Activated CD4-positive, alpha-beta T cell treated with anti-CD3 and anti-CD28 coated beads, Interleukin-2, amount 50 U/mL, for 4 hours (primary cell): ENCODE measurements at places on chromosomes 1 and 21.

GRCh38 chr21:32929633-32930038 lies 96.1 kb upstream of the OLIG2 start:
- DNase-seq, result no peak

GRCh38 chr21:35476621-35477395 lies 427.7 kb upstream of the RUNX1 start:
- DNase-seq, result no peak

DNA sequence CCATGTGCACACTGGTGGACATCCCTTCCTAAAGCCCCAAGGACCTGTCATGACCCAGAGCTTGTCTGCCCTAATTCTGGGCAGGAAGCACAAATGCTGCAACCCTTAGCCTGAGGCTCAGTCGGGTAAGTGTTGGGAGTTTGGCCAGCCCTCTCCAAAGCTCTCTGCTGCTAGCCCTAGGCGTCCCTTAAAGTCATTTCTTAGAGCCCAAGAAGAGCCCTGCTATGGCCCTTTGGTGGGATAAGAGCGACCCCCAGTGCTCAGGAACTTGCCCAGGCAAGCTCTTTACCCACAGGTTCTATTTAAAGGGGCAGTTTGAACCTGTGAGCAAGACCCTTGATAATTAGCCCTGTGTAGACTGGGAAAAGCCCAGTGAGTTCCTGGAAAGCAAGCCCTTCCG lies 356.8 kb downstream of the RRAGC start:
- no peak for DNase-seq

GRCh38 chr1:245366886-245367285 lies 212.1 kb downstream of the KIF26B start:
- no peak for DNase-seq

GRCh38 chr1:108504447-108504846 lies 54.3 kb downstream of the NBPF6 start:
- DNase-seq, result no peak

GRCh38 chr1:12166834-12167492 lies at the start of gene TNFRSF1B:
TNFRSF1B (plus strand) TSS chr1:12166991; CDS start chr1:12167092, 101 bp downstream.
- DNase-seq, result peak; percentile 51

DNA sequence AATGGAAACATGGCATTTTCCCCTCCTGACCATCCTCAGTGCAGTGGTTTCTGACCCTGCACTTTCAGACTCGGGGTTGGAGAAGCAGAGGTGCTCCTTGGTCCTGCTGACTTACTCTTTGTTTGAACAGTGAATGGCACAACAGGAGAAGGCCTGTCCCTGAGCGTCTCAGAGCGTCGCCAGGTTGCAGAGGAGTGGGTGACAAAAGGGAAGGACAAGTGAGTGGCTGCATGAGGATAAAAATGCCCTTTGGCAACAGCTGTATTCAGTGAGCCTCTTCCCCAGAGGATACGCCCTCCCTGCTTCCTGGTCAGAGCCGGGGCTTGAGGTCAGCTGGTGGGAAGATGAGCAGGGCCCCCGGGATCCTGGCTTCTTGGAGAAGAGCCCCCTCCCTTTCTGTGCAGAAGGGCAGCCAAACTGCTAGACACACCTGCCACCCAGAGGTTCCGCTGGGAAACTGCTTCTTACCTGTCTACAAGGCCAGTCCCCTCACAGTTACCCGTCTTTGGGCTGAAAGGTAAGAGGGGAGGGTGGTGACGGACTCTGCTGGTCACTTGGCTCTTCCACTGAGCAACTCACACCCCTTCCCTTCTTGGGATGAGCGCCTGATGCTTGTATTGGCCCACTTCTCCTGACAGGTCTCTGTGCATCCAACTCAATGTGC lies 16.6 kb downstream of the NPL start:
- no peak for DNase-seq

GRCh38 chr1:99675994-99676393 lies 30.1 kb downstream of the PALMD start:
- DNase-seq, result no peak

- no peak for DNase-seq
These were observed 4.7 kb downstream of the FOXO6 start for GRCh38 chr1:41365772-41366454.

- DNase-seq, result no peak
These were observed 14.9 kb upstream of the PLCH2 start for GRCh38 chr1:2460996-2461751.

DNA sequence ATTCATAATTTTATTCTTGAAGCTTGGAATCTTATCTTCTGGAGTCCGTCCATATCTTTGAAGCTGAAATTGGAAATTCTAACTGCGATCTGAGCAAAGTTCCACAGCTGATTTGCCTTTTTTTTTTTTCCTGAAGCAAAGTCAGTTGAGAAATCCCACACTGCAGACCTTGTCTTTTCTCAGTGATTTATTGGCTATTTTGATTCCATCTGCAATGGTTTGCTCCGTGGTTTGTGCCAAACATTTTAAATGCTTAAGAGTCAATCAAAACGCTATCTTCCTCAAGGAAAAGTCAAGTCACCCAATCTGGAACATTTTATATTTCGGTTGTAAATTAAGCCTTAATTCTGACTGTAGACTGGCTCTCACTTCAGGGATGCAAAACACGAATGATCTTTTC lies 88.2 kb upstream of the GRIK1 start:
- no peak for DNase-seq

DNA sequence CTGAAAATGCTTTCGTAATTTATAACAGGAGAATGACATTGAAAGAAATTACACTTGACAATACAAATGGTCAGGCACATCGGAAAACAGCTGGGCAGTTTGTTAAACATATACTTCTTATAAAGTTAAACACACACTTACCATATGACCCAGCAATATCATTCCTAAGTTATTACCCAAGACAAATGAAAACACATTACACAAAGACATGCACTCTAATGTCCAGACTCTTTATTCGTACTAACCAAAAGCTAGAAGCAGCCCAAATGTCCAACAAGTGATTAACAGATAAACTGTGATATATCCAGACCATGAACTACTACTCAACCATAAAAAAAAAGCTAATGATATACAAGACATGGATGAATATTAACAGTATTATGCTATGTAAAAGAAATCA lies 8.5 kb downstream of the AKT3 start:
- DNase-seq, result no peak

DNA sequence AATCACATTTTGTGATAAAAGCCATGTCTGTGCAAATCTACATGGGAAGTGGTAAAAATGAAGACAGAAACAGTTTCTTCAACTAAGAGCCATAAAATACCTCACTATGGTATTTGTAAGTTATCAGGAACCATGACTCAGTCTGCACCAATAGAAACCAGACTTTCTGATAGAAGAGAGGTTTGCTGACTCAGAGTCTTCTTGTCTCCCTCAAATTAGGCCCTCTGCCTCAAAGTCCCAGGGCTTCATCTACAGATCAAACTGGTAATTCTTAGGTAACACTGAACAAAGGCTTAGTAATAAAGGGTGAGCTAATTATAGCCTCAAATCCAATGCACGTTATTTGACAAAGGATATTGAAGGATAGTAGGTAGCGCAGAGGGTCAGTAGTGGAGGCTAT lies 30.9 kb upstream of the SSX2IP start:
- no peak for DNase-seq

DNA sequence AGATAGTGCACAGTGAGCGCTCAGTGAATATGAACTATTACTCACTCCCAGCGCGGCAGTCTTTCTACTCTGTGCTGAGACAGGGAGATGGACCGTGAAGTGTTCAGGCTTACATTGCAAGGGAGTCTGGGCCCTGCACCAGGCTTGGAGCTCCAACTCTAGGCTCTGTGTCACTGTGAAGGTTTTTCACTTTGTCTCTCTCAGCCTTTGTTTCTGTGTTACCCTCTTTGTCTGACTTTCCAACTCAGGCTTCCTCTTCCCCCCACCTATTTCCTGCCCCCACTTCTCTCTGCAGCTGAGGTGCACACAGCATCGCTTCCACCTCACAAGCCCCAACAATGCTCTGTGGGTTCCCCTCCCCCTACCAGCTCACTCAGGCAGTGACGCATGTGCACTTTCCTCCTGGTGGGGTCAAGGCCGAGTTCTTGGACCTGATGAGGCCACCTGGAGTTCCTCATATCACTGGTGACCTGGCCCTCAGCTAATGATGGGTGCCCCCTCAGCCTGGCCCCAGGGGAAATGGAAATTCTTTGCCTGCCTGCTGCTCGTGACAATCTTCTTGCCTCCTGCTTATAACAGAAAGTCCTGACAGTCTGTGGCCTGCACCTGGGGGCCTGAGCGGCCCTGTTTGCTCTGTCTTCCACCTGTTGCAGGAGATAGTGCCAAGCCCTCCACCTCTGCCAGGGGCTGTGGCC lies 1.1 kb upstream of the LCK start:
- peak; percentile 76 for DNase-seq

GRCh38 chr1:200483491-200484143 lies 73.8 kb upstream of the ZNF281 start:
- DNase-seq, result peak; percentile 32

GRCh38 chr1:54312796-54313316 lies 93.3 kb downstream of the SSBP3 start:
- DNase-seq, result no peak

DNA sequence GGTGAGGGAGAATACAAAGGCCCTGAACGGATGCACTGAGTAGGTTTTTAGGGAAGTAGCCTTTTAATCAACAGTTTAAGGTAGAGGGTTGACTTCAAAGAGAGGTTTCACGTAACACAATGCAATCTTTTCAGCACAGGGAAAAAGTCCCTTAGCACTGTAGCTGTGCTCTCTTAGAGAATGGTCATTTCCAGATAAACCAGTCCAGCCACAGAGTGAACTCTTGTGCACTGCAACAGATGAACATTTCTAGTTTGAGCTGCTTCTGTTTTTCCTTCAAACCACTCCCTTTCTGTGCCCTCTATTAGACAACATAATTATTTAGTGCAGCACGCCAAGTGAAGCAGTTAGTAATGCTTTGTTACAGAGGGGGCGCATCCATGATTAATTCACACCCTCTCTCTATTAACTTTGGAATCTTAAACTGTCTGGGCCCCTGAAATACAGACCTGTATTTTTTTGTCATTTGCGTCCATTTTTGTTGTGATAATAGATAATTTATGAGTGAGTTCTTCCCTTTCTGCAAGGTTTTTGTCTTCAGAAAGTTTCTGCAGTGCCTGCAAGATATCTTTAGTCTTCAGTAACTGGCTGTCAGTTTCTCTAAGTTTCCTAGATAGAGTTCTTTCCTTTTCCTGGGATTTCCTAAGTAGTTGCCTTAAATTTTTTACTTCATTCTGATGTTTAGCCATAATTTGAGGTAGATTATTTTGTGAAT lies 22.9 kb downstream of the LCA5L start:
- no peak for DNase-seq

DNA sequence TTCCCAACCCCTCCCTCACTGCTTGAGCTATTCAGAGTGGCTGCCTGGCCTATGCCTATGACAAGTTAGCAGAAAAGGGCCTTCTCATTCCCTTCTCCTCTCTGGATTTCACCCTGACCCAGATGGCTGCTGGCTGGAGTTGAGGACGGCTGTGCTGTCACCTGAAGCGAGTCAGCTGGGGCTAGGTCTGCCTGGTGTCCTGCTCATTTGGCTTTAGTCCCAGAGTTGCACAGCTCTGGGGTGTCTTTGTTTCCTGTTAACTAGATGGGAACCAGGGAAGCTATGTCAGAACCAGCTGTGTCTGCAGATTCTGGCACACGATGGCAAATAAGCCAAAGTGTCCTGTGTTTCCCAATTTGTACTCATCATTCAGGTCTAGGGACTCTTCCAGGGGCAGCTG lies 52.9 kb downstream of the CNIH3 start:
- no peak for DNase-seq

GRCh38 chr1:119613769-119614720 lies 34.0 kb downstream of the ZNF697 start:
- DNase-seq, result peak; percentile 33

GRCh38 chr21:37370152-37371040 lies 3.8 kb downstream of the DYRK1A start:
- DNase-seq, result no peak

GRCh38 chr1:109890115-109890953 lies 20.3 kb upstream of the CSF1 start:
- peak; percentile 47 for DNase-seq

GRCh38 chr1:232090816-232091215 lies 464.2 kb downstream of the DISC1 start:
- DNase-seq, result no peak
